CD4-positive, CD25-positive, alpha-beta regulatory T cell (primary cell): ENCODE measurements at places on chromosomes 7 and 10.

GRCh38 chr7:22586786-22587140, 86.8 kb upstream of the STEAP1B start:
- DNase-seq = no peak

DNA sequence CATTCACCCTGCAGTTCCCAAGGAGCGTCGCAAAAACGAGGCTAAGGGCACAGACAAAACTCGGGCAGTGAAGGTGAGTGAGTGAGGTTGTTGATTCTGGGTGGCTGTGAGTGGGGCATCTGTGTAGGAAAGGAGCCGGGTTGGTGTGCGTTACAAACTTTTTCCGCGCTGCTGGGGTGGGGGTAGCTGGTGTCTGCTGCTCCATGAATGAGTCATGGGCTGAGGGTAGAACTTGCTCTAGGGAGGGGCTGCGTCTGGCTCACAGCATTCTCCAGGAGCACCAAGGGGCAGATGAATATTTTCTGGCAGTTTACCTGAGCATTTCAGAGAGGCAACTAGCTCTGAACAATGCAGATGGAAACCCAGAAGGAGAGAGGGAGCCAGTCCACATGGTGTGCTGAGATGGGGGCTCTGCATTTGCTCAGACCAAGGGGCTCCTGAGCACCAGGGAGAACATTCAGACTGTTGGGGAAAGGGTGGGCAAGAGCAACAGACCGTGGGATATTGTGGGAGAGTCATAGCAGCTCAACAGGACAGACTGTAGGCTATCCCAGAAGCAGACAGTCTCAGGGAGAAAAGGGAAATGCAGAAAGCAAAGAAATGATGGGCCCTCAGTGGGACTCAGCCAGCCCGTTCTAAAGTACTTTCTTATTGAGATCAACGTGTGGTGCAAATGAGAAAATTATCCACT, 18.8 kb downstream of the NOBOX start:
- no peak for DNase-seq

DNA sequence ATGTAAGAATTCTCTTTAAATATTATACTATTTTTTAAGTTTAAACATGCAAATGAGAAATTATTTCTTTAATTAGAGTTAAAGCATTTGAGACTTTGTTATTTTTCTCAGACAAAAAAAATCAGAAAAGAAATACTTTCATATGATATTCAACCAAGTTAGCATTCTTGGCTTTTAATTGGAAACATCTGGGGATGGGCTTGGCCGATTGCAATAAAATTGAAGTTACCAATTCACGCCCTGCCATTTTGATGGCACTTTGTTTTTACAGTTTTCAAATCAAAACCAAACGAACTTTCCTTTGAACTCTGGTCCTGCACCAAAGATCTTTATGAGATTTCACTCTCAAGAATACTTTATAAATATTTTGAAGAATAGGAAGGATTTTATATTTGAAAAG, 127.7 kb downstream of the ATE1 start:
- DNase-seq = no peak

DNA sequence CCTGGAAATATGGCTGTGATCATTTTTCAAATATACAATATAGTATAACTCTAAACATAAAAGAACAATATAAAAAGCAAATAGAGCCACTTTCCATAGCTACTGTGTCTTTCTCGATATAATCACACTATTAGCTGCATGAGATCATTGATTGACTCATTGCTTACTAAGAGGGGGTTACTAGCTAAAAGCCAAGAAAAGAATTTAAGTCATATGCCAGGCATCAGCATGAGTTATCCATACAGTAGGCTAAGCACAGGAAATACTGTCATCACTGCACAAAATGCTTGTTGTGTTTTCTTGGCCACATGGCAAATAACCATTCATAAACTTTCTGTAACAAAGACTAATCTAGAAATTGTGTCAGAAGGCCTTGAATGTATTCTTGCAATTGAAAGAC, 18.8 kb upstream of the ABCB5 start:
- no peak for DNase-seq

DNA sequence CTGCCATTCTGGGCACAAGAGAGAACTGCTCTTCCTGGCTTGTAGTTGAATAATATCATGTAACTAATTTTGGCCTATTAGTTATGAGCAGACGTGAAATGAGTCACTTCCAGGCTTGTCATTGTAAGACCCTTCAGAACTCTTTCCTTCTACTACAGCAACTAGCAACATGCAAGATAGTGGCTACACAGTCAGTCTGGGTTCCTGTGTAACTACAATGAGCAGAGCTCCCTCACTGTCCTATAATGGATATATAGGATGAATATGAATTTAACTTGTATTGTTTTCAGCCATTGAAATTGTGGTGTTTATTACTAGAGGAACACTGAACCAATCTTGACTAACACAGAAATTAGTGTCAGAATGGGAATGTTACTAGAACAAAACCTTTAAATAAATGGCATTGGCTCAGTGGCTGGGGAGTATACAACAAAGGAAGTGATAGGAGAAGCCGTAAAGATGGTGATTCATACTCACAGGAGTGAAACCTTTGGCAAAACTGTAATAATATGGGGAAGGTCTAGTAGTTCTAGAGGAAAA, 2.9 kb upstream of the MTPN start:
- DNase-seq = no peak

DNA sequence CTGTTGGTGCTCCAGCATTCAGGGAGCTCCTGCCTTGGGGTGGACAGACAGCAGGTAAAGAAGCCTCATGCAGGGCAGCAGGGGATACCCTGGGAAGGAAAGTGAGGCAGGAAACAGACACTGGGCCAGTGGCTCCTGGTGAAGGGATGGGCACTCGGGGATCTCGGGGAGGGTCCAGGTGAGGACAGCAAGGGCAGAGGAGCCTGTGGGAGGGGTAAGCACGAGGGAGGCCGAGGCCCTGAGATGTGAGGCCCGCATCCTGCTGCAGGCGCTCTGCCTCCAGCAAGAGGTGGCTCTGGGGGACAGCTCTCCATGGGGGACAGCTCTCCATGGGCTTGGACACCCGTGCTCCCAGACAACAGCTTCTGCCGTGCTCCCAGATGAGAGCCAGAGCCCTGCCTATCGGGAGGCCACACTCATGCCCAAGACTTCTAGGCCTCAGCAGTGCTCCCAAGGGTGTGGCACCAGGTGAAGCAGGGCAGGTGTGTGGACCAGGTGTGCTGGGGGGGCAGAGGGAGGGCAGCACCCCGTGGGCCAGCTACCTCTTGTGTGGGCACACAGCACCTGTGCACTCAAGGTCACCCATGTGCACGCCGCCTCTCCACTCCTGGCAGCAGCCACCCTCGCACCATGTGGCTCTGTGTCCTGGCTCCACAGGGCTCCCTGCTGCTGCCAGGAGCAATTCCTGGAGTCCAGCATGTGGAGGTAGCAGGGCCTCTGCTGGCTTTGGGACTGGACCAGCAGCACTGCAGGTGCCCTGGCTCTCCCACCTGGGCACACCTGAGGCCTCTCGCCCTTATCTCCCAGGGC, 93.6 kb upstream of the INSIG1 start:
- DNase-seq = no peak

DNA sequence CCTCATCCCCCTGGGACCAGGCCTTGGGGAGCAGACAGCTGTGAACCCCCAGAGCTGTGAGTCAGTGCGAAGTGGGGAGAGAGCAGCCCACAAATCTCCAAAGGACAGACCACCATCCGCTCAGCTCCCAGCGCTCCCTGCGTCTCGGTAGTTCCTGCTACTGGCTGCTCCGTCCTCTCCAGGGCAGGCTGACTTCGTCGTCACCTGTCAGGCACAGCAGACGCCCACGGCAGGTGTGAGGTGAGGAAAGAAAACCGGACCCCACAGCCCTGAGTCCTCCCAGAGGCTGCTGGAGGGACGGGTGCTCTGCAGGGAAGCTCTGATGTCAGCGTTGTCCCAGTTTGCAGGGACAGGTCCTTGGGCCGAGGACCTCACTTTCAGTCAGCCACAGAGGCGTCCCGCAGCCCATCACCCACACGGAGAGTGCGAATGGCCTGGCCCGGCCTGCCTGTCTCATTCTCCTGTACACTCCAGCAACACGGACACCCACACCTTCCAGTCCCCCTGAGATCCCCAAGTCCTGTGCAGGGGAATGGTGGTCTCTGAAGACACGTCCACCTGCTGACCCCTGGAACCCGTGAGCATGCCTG, 95.2 kb downstream of the DNAJB6 start:
- DNase-seq = no peak

- DNase-seq = no peak
These were observed 91.8 kb upstream of the STEAP4 start for GRCh38 chr7:88398459-88398858.

DNA sequence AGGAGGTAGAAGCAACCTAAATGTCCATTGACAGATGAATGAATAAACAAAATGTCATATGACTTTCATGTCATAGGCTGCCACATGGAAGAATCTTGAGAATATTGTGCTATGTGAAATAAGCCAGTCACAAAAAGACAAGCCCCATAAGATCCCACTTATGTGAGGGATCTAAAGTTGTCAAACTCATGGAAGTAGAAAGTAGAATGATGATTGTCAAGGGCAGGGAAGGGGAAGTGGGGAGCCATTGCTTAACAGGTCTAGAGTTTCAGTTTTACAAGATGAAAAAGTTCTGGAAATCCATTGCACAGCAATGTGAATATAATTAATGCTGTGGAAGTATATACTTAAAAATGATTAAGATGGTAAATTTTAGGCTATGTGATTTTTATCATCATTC, 229.3 kb upstream of the KMT2E start:
- DNase-seq = no peak

DNA sequence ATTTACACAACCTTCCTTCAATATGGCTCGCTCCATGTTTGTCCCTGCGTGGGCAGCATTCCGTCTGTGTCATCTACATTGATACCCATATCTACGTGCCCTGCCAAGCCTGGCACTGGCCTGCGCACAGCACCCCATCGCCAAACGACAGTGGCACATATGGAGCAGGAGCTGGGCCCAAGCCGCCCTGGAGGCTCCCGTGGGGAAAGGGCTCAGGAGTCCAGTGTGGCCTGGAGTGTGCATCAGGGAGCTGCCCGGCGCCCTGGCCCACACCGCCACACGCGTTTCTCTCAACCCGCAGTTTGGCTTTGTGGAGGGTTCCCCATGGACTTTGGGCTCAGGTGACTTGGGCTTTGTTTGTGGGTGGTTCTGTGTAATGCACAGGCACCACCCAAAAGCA, 273.2 kb downstream of the PTPRN2 start:
- DNase-seq = no peak

DNA sequence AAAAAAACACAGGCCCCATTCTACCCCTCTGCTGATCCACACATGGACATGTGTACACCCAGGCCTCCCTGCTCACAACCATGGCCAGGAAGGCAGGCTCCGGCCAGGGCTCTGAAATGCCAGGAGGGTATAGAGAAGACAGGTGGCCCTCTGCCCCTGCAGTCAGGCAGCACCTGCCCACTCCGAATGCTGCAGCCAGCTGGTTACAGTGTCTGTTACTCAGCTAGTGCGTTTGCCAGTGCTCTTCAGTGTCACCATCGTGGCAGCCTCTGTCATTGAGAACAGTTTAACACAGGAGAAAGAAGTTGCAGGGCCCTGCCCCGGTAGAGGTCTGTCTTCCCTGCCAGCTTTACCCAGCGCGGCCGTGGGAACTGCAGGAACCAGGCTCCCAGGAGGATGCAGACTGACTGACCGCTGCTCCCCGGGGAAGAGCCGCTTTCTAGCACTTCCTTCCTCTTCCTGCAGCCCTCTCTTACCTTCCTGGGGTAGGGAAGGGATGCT, 128.8 kb upstream of the FAM20C start:
- DNase-seq = no peak

- DNase-seq = no peak
These were observed 39.1 kb downstream of the CDK1 start for GRCh38 chr10:60817398-60817805.

- DNase-seq = no peak
These were observed 49.6 kb downstream of the PLPP4 start for GRCh38 chr10:120506674-120507073.
